Hematopoietic multipotent progenitor cell treated with erythropoietin and hydrocortisone succinate and interleukin-3 and kit ligand, for 17 days (in vitro differentiated cells): ENCODE measurements at places on chromosomes 11 and 22.

GRCh38 chr11:126304457-126305075, 706 bp downstream of the DCPS start:
- no peak for DNase-seq

DNA sequence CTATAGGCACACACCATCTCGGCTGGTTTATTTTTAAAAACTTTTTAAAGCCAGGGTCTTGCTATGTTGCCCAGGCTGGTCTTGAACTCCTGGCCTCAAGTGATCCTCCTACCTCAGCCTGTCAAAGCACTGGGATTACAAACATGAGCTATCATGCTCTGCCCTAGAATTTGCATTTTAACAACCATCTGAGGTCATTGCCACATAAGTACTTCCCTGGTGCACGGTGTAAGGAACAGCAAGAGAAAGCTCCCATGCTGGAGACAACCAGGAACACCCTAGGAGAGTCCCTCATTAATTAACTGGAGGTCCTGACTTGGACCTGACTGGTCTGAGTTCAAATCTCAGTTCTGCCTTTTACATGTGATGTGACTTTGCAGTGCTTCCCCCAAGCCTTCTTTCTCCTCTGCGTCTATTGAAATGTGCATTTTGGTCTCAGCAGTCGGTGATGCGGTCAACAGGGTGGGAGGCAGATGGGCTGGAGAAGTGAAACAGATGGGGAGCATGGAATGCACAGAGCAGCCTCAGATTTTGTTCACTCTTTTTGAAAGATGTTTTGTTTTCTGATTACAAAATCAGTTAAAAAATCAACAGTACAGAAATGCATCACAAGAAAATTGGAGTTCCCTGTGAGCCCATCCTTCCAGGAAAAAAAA, 146.5 kb downstream of the MYO18B start:
- no peak for DNase-seq

DNA sequence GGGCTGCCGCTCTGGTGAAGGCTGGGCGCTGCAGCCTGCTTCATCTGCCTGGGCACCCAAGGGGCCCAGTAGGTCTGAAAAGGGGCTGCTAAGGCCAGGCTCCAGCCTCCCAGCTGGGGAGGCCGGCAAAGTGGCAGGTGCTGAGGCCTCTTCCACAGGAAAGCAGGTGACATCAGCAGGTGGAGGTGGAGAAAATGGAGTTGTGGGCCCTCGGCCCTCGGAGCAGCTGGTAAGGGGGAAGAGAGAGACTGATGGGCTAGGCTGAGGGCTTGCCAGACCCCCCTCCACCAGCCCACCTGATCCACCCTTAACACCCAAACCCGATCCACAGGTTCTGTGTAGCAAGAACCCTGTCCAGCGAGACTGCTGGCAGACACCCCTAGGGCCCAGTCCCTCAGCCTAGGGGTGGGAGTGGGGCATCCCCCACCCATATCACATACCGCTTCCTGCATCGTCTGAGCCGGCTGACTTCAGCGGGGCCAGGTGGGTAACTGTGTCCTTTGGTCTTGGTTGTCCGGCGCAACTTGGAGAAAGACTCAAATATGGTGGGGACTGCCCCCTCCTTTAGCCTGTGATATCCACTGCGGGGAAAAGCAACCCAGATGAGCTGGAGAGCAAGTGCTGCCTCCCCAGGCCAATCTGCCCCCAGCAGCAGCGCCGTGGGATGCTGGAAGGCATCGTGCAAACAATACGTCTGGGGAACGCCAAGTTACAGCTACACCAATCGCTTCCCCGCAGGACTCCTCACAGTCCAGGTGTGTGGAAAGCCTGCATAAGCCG, 1.5 kb downstream of the THAP7 start:
- no peak for DNase-seq

- DNase-seq, result no peak
These were observed 16.4 kb upstream of the IL2RB start for GRCh38 chr22:37165940-37166674.

DNA sequence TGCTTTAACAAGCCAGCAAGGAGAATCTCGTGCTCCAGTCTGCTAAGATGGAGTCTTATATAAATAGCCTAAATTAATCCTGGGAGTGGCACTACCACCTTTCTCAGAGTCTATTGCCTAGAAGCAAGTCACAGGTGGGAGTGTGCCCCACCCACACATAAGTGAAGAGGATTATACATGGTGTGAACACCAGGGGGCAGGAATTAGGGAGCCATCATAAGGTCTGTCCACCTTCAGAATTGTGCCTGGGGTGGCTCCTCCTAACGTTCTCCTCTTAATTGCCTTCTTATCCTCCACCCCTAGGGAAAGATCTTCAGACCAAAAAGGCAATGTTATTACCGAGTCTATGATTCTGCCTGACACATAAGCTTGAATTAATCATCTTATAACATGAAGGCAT, 276.8 kb upstream of the SESN3 start:
- DNase-seq, result peak; percentile 43
